ENCODE measurements at places on chromosomes 7 and 10.

DNA sequence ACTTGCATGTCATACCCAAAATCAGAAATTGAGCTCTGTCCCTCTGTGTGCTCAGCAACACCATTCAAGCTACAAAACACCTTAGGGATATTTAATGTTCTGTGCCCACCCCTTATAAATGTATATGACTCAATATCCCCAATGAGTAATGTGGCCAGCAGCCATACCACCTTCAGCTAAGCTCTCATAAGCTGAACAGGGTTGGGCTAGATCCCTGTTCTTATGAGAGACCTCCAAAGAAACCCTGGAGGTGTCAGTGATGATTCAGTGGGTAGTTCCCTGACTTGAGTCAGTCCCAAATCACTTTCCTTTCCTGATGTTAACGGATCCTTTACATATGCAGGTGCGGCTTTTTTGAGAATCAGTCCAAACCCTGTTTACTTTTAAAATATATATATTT lies 253.8 kb downstream of the CREB5 start:
- DNase-seq, result no peak

- no peak for DNase-seq
Observed at GRCh38 chr7:1370738-1371137, 88.5 kb downstream of the MICALL2 start.

DNA sequence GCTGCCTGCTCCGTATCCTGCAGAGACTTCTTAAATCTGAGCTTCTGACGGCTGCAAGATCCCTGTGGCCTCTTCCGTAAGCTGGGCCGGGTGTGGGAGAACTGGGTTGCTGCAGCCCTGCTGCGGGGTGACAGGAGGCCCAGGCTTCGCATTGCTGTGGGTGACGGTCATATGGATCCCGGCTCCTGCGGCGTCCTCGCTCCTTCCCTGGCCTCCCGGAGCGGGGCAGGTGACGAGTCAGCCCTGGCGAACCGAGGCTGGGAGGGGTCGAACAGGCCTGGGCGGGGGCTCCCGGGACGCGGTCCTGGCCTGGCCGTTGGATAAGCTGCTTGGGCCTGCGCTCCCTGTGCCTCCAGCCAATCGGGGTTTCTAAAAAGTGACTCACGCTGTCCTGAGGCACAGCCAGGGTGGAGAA lies 7.8 kb upstream of the UBE2D1 start:
- peak; percentile 47 for DNase-seq

DNA sequence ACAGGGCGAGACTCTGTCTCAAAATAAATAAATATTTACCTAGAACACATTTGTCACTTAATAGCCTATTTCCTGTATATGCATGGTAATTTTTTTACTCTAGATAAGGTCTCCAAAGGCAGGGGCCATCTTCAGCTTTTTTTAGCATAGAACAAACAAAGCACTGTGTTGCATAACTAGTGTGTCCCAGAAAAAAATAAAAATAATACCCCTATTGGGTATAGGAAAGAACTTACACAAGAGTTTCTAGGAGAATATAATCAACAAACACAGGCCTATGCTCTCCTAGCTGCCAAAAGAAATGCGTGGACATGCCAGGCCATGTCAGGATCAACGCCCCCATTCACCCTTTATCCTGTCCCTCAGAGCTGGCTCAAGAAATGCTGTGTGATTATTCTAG lies 103.6 kb downstream of the PARD3 start:
- DNase-seq, result no peak

- DNase-seq, result no peak
Observed at GRCh38 chr7:10770176-10770575, 203.5 kb upstream of the PHF14 start.

Data from muscle of arm (tissue), 14 donors.